Esophagus squamous epithelium (tissue), 5 donors: ENCODE measurements at places on chromosomes 11 and 22. TPM values are rescaled to one million over a fixed set of nuclear protein-coding genes. Genes with fewer than 3 reads are reported as not detected.

- DNase-seq: no peak
Measured at GRCh38 chr11:67438158-67438902, 848 bp upstream of the PTPRCAP start.

DNA sequence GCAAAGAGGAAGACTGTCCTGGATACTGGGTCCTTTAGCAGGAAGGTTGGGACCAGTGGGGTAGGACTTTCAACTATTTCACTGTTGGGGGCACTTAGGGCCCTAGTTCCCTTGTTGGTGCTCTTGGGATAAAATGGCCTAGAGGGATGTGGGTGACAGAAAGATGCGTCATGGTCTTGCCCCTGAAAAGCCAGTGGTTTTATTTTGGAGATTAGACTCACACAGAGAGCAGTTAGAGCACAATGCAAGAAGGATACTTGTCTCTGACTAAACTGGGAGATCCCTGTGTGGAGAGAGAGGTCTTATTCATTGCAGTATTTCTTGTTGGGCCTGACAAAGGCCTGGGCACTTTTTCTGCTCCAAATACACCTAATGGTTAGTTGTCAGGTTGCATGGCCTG is 22.6 kb upstream of the MRGPRX2 start:
- DNase-seq: no peak

DNA sequence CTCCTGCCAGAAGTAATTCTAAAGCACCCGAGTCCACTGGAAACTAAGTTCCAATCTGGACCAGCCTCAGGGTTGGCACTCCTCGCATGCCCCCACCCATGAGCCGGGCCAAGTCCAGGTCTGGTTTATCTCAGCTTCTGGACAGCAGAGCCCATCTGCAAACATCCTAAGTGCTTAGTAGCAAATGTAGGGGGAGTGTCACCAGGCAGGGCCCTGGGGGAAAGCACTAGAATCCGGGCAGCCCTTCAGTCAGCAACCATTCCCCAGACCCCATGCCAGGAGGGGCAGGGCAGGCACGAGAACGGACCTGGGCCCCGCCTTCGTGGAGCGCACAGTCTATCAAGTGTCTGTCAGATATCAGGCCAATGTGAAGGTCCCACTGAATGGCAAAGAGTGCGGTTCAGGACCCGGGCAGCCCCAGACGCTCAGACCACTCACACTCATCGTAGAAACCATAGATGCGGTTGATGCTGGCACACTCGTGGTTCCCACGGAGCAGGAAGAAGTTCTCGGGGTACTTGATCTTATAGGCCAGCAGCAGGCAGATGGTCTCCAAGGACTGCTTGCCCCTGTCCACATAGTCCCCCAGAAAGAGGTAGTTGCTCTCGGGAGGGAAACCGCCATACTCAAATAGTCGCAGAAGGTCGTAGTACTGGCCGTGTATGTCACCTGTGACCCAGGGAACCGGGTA is 1.3 kb downstream of the PPP1CA start:
- no peak for DNase-seq

DNA sequence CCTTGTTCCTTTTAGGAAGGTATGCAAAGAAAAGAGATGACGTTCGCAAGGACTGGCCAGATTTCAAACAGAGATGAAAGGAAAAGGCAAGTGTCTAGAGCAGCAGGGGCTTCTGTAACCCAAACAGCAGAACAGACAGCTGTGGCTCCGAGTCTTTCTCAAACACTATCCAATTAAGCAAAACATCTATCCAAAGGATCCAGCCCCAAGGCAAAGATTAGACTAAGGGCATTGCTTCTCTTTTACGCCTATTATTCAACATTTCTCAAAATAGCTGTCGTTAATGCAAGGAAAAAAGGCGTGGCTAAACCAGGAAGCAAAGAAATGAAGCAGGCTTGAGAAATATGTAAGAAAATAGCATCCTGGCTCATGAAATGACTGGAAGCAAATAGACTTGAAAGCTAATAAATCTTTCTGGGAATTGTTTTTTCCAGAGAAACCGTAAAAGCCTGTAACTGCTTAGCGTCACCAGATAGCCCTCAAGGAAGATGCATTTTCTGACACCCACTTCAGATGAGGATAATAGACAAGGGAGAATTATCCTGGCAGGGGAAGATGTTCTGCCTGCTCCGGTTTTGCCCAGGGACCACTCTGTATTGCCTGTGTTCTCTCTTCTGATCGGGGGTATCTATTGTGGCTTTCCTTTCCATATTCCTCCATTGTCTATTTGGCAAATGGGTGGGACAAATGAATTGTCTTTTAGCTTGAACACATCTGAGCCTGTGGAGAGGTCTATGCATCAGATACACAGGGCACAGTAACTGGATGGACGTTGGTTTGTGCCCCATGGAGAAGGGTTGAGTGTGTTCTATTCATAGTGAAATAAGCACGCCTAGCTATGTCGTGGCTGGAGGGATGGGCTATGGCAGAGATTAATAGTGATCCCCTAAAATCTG is 20.2 kb downstream of the C11orf96 start:
- no peak for DNase-seq

GRCh38 chr11:116687458-116688201 is 85.2 kb downstream of the BUD13 start:
- DNase-seq: no peak

- no peak for DNase-seq
Measured at GRCh38 chr11:6474806-6475500, 1.2 kb upstream of the TRIM3 start.

DNA sequence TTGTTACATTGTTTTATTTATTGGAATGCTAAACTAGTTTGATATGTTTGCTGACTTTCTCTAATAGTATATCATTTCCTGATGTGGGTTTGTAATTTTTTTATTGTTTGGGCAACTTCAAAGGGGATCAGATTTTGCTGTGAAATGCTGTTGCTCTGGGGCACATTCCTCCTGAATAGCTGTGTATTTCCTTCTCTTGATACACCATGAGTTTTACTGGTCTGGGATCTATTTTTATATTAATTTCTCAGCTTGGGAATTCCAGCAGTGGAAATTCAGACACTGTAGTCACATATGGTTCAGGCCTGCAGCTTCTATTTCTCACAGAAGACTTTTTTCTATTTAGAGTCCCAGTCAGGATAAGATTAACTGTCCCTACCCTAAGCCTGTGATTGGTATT is 58.9 kb downstream of the RPUSD4 start:
- DNase-seq: no peak

- DNase-seq: no peak
Measured at GRCh38 chr11:113532697-113533424, 57.7 kb upstream of the DRD2 start.

DNA sequence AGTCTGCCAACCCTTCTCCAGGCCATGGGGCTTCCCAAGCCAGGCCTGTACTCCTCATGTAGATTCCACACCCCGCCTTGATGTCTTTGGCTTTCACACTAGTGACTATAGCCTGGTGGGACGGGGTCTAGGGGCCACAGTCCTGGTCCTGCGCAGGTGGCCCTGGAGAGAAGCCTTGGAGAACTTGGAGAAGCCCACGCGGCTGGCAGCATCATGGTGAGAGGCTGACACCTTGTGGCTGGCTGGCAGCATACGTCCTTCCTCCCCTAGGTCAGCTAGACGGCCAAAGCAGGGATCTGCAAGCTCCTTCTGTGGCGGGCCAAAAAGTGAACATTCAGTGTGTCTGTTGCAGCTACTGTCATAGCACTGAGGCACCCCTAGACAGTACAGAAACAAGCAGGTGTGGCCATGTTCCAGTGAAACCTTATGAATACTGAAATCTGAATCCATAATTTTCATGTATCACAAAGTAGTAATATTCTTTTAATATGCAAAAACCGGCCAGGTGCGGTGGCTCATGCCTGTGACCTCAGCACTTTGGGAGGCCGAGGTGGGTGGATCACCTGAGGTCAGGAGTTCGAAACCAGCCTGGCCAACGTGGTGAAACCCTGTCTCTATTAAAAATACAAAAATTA is 42.0 kb downstream of the FAM83F start:
- DNase-seq: no peak

- DNase-seq: no peak
Measured at GRCh38 chr11:101061606-101062005, 68.0 kb downstream of the PGR start.

- DNase-seq: no peak
Measured at GRCh38 chr11:6440906-6441358, at the start of gene HPX. TSS of gene HPX (minus strand) at chr11:6440987. CDS start at chr11:6440963, 24 bp downstream.

- no peak for DNase-seq
Measured at GRCh38 chr22:19290400-19291217, 910 bp downstream of the CLTCL1 start.

GRCh38 chr11:128625746-128626145 is 38.4 kb upstream of the ETS1 start:
- no peak for DNase-seq

- no peak for DNase-seq
Measured at GRCh38 chr22:26394777-26395176, 34.3 kb upstream of the ASPHD2 start.

GRCh38 chr11:69384251-69385143 is 90.5 kb downstream of the MYEOV start:
- DNase-seq: no peak

- no peak for DNase-seq
Measured at GRCh38 chr11:47508240-47508957, 44.5 kb downstream of the CELF1 start.

SCGB2A2 gene
- 28.7 TPM for total RNA-seq

DDX6 gene
- total RNA-seq: 69.7 TPM

P4HA3 gene
- not detected for total RNA-seq

SAAL1 gene
- 9.6 TPM for total RNA-seq

HPX gene
- total RNA-seq: not detected

TMEM191C gene
- 0.22 TPM for total RNA-seq
